Ammon's horn (tissue), 1 donor: ENCODE measurements at places on chromosomes 6 and 20.

GRCh38 chr20:25296094-25297093 lies 48.5 kb downstream of the PYGB start:
- DNase-seq, result peak; percentile 73

GRCh38 chr20:16208443-16208842 lies 364.8 kb downstream of the KIF16B start:
- DNase-seq, result no peak

DNA sequence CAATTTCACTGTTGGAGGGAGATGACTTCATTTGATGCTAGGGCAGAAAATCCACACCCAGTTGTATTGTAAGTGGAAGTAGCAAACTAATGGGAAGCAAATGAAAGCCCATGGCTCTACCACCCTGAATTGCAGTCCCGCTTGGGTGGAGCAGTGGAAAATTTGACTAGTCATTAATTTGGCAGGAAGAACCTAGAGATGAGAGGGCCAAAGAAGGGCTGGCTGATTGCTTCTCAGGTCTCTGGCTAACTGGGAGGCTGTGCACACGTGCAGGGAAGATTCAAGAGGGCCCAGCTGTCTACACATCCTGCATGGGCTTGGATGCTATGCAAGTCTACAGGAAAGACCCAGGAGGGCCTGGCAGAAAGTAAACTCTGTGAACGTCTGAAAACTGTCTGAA lies 466.2 kb downstream of the TFAP2A start:
- no peak for DNase-seq

DNA sequence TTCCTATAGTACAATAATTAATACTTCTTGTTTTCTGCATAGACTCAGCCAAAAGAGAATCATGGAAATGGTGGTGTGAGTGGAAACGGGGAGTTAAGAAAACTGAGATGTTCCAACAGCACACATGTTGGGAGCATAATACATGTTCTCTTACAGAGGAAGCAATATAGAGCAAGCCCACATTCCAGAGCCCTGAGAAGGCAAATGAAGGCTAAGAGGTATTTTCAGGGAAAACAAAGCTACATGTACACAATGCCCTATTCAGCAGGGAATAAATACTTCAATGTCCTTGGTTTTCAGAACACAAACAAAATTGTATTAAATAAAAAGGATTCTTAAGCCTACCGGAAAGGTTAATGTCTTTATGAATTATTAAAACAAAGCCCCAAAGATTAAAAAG lies 35.1 kb upstream of the SMIM8 start:
- no peak for DNase-seq

GRCh38 chr6:137080711-137081110 lies 35.9 kb upstream of the IL20RA start:
- DNase-seq, result no peak

GRCh38 chr6:18362058-18362561 lies 25.0 kb upstream of the RNF144B start:
- DNase-seq, result no peak

DNA sequence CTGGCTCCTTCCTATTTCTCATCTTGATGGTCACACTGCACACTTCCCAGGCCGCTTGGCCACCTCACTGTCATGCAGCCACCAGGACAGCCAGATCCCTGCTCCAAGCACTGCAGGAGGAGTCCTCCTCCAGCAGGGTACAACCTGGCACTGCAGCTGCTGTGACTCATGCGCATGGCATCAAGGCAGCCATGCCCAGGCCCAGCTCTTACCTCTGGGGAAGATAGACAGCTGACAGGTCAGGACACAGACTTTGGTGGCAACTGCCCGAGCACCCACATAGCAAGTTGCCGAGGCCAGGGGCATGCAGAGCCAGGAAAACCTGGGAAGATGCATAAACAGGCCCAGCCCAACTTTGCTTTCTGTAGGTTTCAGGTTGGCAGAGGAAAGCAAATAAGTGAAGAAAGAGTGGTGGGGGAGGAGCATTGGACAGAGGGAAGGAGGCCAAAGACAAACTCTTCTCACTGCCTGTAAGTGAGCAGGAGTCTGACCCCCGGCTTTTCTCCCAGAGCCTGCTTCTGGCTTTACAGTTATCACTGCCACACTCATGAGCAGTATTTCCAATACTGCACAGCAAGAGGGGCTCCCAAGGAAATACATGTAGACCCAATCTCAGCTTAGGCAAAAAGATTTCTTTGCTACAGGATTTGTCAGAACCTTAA lies 38.8 kb downstream of the SLC22A3 start:
- no peak for DNase-seq

DNA sequence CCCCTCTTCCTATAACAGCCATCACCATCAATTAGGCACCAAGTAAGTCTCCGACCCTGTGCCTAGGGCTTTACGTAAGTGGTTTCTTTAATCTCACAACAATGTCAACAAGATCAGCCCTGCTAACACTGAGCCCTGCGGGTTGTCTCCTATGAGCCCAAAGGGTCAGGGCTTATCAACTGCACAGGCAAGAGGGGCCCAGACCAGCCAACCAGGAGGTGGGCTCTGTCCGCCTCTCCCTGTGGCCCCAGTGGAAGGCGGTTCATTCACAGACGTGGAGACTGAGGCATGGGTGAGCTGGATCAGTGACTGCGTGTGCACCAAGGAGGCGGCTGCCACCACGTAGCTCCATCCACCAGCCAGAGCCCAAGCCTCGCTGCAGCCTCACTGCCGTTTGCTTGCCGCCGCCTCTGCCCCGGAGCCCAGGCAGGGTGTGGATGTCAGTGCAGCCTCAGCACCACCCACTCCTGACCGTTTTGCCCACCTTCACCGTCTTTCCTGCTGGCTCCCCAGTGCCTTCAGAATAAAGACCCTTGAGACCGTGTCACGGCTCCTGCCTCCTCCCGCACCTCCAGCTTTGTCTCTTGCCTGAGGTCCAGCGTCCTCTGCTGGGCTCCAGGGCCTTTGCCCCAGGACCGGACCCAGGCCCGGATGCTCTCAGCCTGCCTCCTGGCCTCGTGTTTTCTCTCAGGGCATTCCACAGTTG lies 78.7 kb downstream of the DLL1 start:
- no peak for DNase-seq

GRCh38 chr6:122620428-122620827 lies 10.2 kb downstream of the PKIB start:
- no peak for DNase-seq

DNA sequence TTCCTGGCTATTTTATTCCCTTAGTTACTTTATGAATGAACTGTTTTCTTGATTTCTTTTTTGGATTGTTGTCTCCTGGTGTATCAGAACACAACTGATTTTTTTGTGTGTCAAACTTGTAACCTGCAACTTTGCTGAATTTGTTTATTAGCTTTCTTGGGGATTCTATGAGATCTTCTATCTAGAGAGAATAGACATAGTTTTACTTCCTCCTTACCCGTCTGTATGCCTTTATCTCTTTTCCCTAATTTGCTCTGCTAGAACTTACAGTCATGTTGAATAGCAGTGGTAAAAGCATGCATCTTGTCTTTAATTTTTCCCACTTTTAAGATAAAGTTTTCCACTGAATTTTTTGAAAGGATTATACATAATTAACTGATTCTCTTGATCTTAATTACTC lies 13.2 kb downstream of the RNF146 start:
- no peak for DNase-seq

- peak; percentile 40 for DNase-seq
Observed at GRCh38 chr20:6122873-6123648, at the start of gene FERMT1. Gene FERMT1 (minus strand): TSS chr20:6123030. CDS start chr20:6119554, 3,476 bp downstream.

- no peak for DNase-seq
Observed at GRCh38 chr6:143222801-143223231, 162.1 kb downstream of the AIG1 start.

GRCh38 chr6:135094403-135094821 lies 39.8 kb upstream of the HBS1L start:
- DNase-seq, result no peak
